ENCODE measurements at places on chromosomes 11 and 22.

GRCh38 chr22:29799217-29799680, 32.1 kb downstream of the UQCR10 start:
- peaks cover 39% of the 10 kb centered on the region for H3K4me1 ChIP-seq
- H3K4me3 ChIP-seq: no peak overlapping the region
- H3K27me3 ChIP-seq: no peaks in the 10 kb centered on the region
- peak overlapping the region; percentile 85 for H3K27ac ChIP-seq
- H3K36me3 ChIP-seq: peaks cover 64% of the 10 kb centered on the region

GRCh38 chr11:106473089-106473722, 395.7 kb downstream of the AASDHPPT start:
- no peak overlapping the region for H3K4me3 ChIP-seq
- no peaks in the 10 kb centered on the region for H3K27me3 ChIP-seq
- no peak overlapping the region for H3K27ac ChIP-seq
- H3K36me3 ChIP-seq: no peaks in the 10 kb centered on the region

- no peaks in the 10 kb centered on the region for H3K4me1 ChIP-seq
- DNase-seq: no peak
- H3K27me3 ChIP-seq: peaks cover 3% of the 10 kb centered on the region
- peaks cover 7% of the 10 kb centered on the region for H3K36me3 ChIP-seq
- no peak overlapping the region for H3K27ac ChIP-seq
- no peak overlapping the region for H3K4me3 ChIP-seq
Observed at GRCh38 chr11:94857337-94857736, 89.2 kb downstream of the AMOTL1 start.

- H3K36me3 ChIP-seq: no peaks in the 10 kb centered on the region
- peaks cover 16% of the 10 kb centered on the region for H3K4me1 ChIP-seq
- DNase-seq: no peak
- H3K4me3 ChIP-seq: no peak overlapping the region
Observed at GRCh38 chr22:46028106-46028991, 51.4 kb upstream of the WNT7B start.

GRCh38 chr11:70323806-70324205, 53.3 kb downstream of the PPFIA1 start:
- no peak for DNase-seq
- peaks cover 29% of the 10 kb centered on the region for H3K36me3 ChIP-seq
- H3K27me3 ChIP-seq: no peaks in the 10 kb centered on the region
- H3K27ac ChIP-seq: no peak overlapping the region
- H3K4me1 ChIP-seq: no peaks in the 10 kb centered on the region
- H3K4me3 ChIP-seq: no peak overlapping the region

DNA sequence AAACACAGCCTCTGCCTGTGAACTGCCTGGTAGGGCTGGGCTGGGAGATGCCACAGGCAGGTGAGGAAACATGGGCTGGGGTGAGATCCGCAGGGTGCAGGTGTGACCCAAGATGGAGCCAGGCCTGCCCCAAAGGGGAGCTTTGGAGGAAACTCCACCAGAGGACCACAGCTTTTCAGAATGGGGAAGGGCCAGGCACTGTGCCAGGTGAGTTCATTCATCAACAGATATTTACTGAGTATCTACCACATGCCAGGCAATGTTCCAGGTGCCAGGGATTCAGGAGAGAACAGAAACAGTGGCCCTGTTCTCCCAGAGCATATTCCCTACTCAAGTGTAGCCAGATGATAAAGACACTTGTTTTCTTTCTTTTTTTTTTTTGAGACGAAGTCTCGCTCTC, 11.2 kb downstream of the RTN4RL2 start:
- H3K36me3 ChIP-seq: no peaks in the 10 kb centered on the region
- H3K27ac ChIP-seq: no peak overlapping the region
- H3K27me3 ChIP-seq: peaks cover 2% of the 10 kb centered on the region
- H3K4me1 ChIP-seq: peaks cover 34% of the 10 kb centered on the region

- H3K36me3 ChIP-seq: no peaks in the 10 kb centered on the region
- no peak overlapping the region for H3K4me3 ChIP-seq
- no peak overlapping the region for H3K27ac ChIP-seq
- no peak for DNase-seq
- H3K4me1 ChIP-seq: no peaks in the 10 kb centered on the region
- no peaks in the 10 kb centered on the region for H3K27me3 ChIP-seq
Observed at GRCh38 chr11:113163291-113164030, 150.9 kb upstream of the TTC12 start.

GRCh38 chr11:65329944-65330403, 3.7 kb upstream of the DPF2 start:
- peaks cover 4% of the 10 kb centered on the region for H3K27me3 ChIP-seq
- H3K27ac ChIP-seq: no peak overlapping the region
- peak; percentile 92 for DNase-seq
- H3K36me3 ChIP-seq: peaks cover 7% of the 10 kb centered on the region

DNA sequence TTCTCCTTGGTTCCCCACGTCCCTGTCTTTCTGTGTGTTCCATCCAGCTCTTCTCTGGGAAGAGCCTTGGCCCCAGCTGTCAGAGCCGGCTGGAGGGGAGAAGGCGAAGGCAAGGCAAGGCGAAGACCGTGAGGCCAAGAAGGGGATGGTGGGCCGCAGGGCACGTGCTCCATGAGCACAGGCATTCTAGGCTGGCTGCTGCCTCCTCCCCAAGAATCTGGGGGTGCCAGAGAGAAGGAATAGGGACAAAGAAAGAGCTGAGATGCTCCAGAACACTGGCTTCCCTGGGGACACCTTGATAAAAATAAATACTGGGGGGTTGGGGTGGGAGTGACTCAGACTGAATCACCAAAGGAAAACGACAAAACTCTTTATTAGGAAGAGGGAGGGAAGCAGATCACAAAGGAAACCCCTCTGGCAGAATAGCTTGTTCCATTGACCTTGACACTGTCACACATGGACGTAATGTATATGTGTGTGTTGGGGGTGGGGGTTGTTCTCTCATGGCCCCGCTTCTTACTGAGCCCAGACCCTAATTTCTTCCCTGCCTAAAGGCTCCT, 52.5 kb downstream of the NECTIN1 start:
- no peaks in the 10 kb centered on the region for H3K36me3 ChIP-seq
- no peaks in the 10 kb centered on the region for H3K27me3 ChIP-seq
- H3K4me1 ChIP-seq: peaks cover 13% of the 10 kb centered on the region
- H3K27ac ChIP-seq: no peak overlapping the region
- no peak overlapping the region for H3K4me3 ChIP-seq

DNA sequence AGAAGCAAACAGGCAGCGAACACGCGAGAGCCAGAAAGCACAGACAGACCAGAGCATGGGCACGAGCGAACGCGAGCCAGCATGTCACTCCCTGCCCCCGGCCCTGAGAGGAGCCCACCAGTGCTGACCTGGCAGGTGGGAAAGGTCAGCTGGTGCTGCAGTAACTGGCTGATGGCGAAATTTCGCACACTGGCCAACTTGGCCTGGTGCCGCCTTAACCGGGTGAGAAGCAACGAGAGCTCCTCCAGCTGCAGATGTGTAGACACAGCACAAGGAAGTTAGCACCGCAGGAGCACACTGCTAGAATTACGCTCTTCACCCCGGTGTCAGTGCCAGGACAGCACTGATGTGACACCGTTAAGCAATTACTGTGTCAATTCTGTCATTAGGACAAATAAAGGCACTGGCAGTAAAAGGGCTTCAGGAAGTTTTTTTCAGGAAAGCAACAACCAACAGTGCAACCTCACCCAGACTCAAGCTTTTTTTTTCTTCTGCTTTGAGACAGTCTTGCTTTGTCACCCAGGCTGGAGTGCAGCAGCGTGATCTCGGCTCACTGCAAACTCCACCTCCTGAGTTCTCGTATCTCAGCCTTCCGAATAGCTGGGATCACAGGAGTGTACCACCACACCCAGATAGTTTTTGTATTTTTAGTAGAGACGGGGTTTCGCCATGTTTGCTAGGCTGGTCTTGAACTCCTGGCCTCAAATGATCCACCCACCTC, 76.8 kb downstream of the C11orf58 start:
- no peaks in the 10 kb centered on the region for H3K27me3 ChIP-seq
- DNase-seq: no peak
- no peaks in the 10 kb centered on the region for H3K4me1 ChIP-seq

DNA sequence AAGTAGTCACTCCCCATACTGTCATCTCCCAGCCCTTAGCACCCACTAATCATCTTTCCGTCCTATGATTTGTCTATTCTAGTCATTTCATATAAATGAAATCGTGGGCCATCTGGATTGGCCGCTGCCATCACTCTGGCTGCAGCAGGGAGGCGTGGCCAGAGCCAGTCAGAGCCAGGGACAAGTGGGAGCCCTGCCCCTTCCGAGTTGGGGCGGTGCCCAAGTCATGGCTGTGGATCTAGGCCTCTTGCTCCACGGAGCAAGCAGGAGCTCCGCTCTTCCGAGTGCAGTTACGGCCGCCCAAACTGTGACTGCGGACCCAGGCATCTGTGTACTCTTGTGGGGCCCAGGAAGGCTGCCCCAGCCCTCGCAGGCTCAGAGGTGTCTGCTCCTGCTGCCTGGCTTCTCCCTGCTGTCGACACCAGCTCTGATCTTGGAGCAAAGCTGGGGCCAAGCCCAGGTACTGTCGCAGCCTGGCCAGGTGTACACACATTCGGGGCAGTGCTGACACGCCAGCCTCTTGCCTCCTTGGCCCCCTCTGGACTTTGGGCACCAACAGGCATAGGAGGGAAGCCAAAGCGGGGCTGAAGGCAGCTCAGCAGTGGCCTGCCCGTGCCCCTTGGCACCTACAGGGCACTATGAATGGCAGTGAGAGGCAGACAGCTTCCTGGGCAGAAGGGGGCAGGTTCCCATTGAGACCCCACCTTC, 8.4 kb downstream of the MRPL48 start:
- no peak overlapping the region for H3K27ac ChIP-seq
- H3K4me1 ChIP-seq: peaks cover 12% of the 10 kb centered on the region
- peaks cover 6% of the 10 kb centered on the region for H3K36me3 ChIP-seq
- no peak overlapping the region for H3K4me3 ChIP-seq
- no peak for DNase-seq
- H3K27me3 ChIP-seq: no peaks in the 10 kb centered on the region

DNA sequence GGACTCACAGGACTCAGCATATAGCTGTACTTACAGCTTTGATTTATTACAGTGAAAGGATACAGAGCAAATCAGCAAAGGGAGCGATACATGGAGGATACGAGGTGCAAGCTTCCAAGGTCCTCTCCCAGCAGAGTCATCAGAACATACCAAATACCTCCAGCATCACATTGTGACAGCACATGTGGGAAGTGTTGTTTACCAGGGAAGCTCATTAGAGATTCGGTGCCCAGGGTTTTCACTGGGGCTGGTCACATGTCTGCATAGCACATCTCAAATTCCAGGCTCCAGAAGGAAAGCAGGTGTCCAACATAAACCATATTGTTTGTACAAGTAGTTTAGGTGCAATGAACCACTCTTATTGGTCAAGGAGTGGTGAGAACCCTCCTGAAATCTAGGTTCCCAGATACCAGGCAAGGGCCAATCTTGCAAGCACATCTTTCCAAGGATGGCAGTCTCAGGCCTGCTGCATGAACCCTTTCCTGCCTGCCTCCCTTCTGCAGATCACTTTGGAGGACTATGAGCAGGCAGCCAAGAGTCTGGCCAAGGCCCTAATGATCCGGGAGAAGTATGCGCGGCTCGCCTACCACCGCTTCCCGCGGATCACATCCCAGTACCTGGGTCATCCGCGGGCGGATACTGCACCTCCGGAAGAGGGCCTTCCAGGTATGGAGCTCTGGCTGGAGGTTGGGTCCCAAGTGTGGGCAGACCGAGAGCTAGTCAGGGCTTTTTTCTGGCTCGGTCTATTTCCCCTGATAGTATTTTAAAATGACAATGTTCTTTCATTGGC, 26.7 kb downstream of the AMPD3 start:
- peaks cover 2% of the 10 kb centered on the region for H3K4me1 ChIP-seq
- H3K27ac ChIP-seq: no peak overlapping the region

GRCh38 chr11:79663017-79663416, 222.2 kb upstream of the TENM4 start:
- no peak for DNase-seq
- no peak overlapping the region for H3K27ac ChIP-seq
- no peaks in the 10 kb centered on the region for H3K27me3 ChIP-seq
- no peaks in the 10 kb centered on the region for H3K4me1 ChIP-seq

DNA sequence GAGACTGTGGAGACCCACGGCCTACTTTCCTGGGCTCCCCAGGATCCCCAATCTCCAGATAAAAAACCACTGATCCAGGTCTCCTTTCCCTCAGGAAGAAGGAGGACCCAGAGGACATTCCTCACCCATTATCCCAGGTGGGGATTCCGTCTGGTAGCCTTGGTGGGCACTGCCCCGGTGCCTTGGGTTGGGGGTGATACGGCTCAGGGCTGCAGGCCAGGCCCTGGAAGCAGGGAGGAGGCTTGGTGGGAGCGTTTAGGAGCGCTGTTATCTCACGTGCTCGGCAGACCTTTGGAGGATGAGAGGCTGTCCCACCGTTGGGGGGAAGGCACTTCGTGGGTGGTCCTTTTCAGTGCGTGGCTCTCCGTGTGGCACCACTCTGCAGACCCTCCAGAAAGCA, 926.3 kb downstream of the BRD1 start:
- H3K4me1 ChIP-seq: no peaks in the 10 kb centered on the region
- DNase-seq: no peak
- no peaks in the 10 kb centered on the region for H3K27me3 ChIP-seq

DNA sequence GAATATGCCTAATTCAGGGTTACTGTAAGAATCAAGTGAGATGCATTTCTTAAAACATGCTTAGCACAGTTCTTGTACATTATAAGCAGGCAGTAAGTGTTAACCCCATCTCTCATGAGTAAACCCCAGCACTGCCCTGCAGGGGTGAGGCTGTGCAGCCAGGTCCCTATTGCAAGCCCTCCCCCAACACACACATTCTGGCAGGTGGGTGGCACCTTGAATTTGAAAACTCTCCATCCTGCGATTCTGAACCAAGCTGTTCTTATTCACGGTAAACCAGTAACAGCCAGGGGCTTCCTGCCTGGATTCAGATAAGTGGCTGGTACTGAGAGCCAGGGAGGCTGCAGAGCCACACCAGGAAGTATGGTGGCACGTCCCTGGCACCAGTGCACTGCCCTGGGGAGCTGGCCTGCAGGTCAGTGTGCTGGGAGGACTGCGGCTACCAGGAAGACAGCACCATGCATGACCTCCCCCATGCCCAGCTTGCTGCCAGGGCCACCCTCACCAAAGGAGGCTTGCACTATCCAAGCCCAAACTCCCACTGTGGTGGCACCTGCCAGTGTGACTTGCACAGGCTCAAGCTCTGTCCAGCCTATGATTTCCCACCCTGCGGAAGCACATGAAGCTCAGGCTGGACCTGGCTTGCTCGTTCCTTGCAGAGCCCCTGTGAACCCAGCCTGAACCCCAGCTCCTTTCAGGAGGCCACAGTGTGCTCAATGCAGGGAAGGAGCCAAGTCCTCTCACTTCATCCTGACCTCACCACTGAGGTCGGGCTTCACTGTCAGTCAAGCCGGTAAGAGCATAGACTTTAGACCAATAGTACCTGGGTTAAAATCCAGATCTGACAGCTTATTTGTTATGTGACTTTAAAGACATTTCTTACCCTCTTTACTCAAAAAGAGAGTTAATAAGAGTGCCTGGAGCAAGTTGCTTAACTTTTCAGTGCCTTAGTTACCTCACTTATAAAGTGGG, 88.1 kb downstream of the MICAL2 start:
- DNase-seq: no peak
- H3K27ac ChIP-seq: peak overlapping the region; percentile 56
- H3K4me3 ChIP-seq: peak overlapping the region; percentile 84
- H3K36me3 ChIP-seq: peaks cover 23% of the 10 kb centered on the region
- no peaks in the 10 kb centered on the region for H3K27me3 ChIP-seq

- H3K36me3 ChIP-seq: peaks cover 2% of the 10 kb centered on the region
- peaks cover 5% of the 10 kb centered on the region for H3K4me1 ChIP-seq
- DNase-seq: no peak
- H3K4me3 ChIP-seq: no peak overlapping the region
Observed at GRCh38 chr11:77316733-77317342, 15.4 kb upstream of the GDPD4 start.
